ENCODE measurements at places on chromosomes 3 and 15.

DNA sequence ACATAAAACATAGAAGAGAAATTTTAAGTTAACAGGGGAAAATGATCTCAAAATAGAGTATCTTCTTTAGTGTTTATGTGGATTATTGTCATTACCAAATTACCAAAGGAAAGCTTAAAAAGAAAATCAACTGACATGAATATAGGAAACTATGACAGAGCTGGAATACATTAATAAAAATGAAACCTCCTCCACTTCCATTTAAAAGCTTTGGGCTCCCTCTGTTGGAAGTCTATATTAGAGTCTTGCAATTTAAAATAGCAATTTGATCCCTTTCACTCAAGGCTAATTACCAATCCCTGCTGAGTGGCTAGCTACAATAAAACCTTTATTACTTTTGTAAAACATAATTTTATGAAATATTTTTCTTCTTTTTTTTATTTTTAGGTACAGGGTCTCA is 61.4 kb upstream of the IMPG2 start:
- DNase-seq, result no peak

- no peak for DNase-seq
Observed at GRCh38 chr3:184332370-184333090, 4.9 kb upstream of the FAM131A start.

- DNase-seq, result no peak
Observed at GRCh38 chr3:64053581-64053980, 30.3 kb upstream of the PSMD6 start.

DNA sequence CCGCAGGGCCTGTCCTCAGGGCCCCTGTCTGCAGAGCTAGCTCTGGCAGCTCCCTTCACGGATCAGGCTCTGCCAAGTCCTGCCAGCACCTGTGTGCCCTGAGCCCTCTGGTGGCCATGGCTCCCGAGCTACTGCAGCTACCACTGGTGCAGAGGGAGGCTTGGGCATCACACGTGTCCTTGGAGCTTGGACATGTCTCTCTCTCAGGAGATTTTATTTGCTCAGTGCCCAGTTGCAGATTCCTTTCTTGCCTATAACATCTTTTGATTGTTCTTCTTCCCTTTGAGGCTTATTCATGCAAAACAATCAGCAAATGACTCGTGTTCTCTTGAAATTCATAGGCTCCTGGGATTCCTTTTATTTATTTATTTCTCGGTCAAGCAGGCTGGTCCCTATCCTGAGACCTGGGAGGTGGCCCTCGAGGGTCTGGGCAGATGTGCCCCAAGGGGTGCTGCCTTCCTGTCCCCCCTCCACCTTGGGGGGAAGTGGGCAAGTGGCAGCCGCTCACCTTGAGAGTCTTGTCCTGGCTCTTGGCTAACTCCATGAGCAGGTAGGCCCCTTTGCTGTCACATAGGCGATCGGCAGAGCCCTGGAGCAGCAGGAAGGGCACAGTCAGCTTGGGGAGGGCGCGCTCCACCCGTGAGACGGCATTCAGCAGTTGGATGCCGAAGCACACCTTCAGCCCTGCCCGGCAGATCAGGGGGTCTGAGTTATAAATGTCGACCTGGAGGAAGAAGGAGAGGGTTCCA is 21.9 kb downstream of the ABTB1 start:
- DNase-seq, result peak; percentile 31

DNA sequence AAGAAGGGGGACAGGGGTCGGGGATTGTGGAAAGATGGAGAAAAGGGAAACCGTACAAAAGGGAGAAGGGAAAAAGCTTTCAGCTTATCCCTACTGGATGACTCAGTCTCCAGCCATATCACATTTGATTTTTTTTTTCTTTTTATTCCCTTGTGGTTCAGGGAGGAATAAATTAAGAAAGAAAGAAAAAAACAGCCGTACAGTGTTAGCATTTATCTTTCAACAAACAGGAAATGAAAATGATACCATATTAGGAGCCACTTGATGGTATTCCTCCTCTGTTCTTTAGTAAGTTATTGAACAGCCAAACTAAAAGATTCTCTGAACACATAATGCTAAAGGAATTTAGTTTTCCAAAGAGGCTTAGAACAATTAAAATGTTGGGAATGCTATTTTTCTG is 594.4 kb downstream of the FOXP1 start:
- no peak for DNase-seq

- DNase-seq, result no peak
Observed at GRCh38 chr3:42096796-42097565, 5.8 kb downstream of the TRAK1 start.

- DNase-seq, result no peak
Observed at GRCh38 chr3:137835096-137835495, 71.0 kb downstream of the SOX14 start.

- no peak for DNase-seq
Observed at GRCh38 chr15:48888191-48888590, 10.3 kb downstream of the EID1 start.

Measured in activated CD4-positive, alpha-beta T cell treated with anti-CD3 and anti-CD28 coated beads for 1 hour (primary cell).